ENCODE measurements at places on chromosomes 5 and 9.

- no peak for DNase-seq
Measured at GRCh38 chr5:171588790-171589189, 169.3 kb downstream of the FGF18 start.

GRCh38 chr5:54108136-54108535 is 202.2 kb downstream of the ARL15 start:
- DNase-seq = no peak

- peak; percentile 31 for DNase-seq
Measured at GRCh38 chr9:6788162-6789016, 30.6 kb downstream of the KDM4C start.

DNA sequence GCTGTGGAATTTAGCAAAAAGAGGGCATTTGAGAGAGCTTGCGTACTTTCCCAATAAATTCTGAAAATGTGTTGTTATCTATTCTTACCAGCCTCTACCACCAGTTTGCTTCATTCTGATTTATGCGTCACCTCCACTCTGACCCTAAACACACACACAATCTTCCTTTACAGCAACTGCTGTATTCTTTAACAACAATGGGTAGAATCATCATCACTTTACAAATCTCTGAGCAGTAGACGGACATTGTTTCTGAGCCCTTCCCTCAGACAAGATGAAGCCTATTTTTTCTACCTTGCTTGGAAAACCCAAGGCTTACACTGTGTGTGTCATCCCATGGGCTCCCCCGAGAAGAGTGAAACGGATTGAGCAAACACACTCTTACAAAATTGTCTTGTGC is 83.1 kb upstream of the RASA1 start:
- DNase-seq = no peak

- no peak for DNase-seq
Measured at GRCh38 chr5:169013208-169013728, 287.7 kb downstream of the SLIT3 start.

DNA sequence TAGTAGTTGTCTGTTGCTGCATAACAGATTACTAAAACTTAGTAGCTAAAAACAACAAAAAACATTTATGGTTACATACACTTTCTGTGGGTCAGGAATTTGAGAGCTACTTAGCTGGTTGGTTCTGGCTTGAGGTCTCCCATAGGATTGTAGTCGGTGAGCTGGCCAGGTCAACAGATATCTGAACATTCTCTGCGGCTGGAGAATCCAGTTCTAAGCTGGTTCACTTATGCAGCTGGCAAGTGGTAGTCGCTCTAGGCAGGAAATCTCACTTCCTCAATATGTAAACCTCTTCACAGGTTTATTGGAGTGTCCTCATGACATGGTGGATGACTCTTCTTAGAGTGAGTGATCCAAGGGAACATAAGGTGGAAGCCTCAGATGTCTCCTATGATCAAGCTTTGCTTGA is 65.7 kb upstream of the TNFAIP8 start:
- DNase-seq = no peak

DNA sequence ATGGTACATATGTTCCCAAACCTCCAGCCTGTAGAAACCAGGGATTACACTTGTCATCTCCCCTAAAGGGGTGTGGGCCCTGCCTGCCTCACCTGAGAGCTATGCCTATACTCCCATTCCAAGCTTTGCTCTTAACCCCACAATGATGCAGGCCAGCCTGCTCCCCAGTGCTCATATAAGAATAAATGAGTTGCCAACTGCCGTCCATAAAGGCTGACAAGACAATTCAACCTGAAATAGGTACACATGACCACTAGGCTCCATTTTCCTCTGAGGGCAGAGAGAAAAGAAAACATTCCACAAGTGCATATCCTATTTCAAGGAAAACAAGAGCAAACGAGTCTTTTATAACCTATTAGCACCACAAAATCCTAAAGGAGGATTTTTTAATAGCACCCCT is 28.4 kb downstream of the SKP1 start:
- DNase-seq = no peak

- DNase-seq = no peak
Measured at GRCh38 chr9:125325826-125326225, 64.2 kb downstream of the GAPVD1 start.

- no peak for DNase-seq
Measured at GRCh38 chr5:102823441-102823874, 68.4 kb downstream of the PAM start.

- DNase-seq = no peak
Measured at GRCh38 chr5:29304545-29304944, 1888.9 kb upstream of the CDH6 start.

- no peak for DNase-seq
Measured at GRCh38 chr5:108174286-108174685, 207.6 kb downstream of the FBXL17 start.

GRCh38 chr9:2963307-2963706 is 119.4 kb upstream of the PUM3 start:
- no peak for DNase-seq

DNA sequence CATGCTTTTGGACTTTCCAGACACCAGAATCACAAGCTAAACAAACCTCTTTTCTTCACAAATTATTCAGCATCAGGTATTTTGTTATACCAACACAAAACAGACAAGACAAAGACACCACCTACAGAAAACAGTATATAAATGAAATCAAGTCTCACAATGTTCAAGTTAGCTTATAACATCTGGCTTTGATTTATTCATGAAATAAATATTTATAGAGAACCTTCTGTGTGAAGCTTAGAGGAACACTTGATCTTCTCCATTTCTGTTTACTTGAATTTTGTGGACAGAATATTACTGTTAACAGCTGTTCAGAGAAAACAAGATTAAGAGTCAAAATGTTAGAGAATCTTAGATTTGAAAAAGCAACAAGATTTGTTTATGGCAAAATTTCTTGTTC is 137.4 kb upstream of the PRR16 start:
- DNase-seq = no peak

GRCh38 chr5:16668194-16668593 is 51.4 kb upstream of the RETREG1 start:
- DNase-seq = no peak

DNA sequence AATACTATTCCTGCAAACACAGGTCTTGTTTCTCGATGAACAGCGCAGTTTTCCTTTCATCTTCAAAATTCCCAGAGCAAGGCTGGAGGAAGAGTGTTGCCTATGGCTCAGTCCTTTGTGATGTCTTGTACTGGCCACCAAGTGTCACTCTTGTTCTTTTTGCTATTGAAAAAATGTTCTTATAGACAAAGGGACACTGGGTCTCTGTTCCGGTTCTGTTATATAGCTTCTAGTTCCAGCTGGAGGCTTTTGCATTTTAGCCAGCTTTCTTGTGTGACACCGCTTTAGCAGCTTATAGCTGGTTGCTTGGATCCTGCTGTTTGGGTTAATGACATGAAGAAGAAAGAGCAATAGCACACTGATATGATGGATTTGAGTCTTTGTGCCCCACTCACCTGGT is 343.7 kb upstream of the KCNN2 start:
- DNase-seq = no peak

DNA sequence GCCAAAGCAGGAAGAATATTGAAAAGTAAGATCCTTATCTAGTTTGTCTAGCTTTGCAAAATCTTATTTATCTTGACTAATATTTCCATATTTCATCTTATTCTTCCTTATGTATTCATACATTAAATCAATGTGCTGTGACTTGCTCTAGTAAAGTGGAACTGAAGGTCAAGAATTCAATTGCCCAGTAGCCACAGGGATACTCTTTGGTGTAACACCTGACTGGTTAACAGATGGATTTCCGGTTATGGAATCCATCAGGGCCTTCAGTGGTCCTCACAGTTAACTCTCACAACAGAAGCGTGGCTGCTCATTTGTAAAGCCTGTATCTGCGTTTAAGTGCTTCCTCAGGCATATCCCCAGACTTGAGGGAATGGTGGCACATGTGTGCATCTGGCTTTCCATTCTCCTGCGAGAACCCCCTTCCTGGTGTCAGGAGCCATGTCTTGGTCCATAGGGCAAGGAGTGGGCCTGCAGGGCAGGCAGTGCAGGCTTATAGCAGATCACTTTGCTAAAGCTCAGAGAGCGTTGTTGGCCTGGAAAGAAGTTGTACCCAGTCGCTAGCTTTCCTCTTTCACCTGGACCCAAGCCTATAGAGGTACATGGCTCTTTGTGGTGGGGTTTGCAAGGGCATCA is 99.2 kb downstream of the HSPA4 start:
- no peak for DNase-seq

DNA sequence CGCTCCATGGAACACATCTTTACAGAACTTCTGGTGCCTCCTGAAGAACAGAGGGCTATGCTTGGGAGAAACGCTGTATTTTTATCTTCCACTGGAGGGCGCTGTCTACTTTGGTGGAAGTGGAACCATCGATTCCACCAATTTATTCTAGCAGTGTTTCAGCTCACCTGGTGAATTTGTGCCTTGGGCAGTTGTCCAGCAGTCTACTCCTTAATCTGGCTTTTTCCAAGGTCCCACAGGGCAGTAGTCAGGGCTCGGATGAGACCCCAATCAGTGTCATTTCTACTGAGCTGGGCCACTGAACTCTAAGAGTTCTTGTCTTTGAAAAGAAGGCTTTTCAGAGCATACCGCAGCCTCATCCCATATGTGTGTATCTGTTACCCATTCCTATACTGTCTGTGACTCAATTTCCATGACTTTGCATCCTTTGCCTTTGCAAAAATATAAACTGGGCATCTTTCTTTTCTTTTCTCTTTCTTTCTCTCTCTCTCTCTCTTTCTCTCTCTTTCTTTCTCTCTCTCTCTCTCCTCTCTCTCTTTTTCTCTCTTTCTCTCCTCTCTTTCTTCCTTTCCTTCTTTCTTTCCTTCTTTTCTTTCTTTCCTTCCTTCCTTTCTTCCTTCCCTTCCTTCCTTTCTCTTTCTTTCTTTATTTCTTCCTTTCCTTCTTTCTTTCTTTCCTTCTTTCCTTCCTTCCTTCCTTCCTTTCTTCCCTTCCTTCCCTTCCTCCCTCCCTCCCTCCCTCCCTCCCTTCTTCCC is 138.4 kb upstream of the ZNF618 start:
- DNase-seq = no peak

DNA sequence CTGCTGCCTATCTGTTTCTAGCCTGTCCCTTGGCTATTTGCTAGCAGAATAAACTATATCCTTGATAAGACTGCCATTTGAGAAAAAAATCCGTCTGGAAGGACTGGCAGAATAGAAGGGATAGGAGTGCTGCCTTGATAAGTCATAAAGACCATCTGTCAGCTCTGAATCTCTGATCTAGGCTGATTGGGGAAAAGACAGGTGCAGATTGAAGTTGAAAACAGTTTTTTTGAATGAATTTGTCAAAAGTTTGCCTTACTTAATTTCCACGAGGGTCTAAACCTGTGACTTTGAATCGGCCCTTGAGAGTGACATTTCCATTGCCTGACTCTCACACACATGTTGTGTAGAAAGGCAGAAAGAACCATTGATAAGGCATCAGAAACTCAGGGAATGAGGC is 218.6 kb downstream of the MAN2A1 start:
- no peak for DNase-seq

- no peak for DNase-seq
Measured at GRCh38 chr5:128773378-128773777, 191.9 kb upstream of the SLC27A6 start.

GRCh38 chr9:133401588-133401987 is 16.2 kb downstream of the REXO4 start:
- DNase-seq = no peak

GRCh38 chr5:178287791-178288105 is 55.1 kb upstream of the PHYKPL start:
- DNase-seq = no peak

GRCh38 chr5:180525399-180525798 is 31.2 kb downstream of the CNOT6 start:
- DNase-seq = no peak

GRCh38 chr9:93031629-93032430 is 26.7 kb upstream of the SUSD3 start:
- DNase-seq = no peak

DNA sequence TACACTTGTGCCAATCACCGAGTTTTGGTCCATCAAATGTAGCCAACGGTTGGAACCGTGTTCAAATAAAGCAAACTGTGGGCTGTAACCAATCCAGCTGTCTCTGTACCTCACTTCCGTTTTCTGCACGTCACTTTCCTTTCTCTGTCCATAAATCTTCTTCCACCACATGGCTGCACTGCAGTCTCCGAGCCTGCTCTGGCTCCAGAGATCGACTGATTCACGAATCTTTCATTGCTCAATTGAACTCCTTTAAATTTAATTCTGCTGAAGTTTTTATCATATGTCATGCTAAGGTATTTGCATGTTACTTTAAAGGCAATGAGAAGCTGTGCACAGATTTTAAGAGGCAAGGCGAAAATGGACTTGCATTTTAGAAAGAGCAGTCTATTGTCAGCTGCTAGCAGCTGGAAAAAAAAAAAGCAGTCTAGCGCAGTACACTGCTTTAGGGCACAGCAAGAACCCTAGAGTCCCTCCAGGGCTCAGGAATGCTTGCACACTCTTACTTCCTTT is 13.2 kb downstream of the TTC39B start:
- no peak for DNase-seq

DNA sequence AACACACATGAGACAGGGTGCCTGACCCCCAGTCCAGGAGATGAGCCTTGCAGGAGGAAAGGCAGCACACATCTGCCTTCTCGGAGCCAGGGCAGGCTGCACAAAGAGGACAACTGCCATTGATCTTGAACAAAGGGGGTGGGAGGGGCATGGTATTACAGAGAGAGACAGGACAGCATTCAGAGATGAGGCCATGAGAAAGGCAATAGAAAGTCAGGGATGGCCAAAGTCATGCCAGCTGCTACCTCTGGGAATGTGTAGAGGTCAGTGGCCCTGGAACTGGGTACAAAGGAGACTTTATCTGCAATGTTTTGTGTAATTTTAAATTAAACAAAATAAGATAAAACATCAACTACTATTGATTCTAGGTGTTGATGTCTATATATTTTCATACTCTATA is 43.2 kb downstream of the WDR36 start:
- DNase-seq = no peak
